ENCODE measurements at places on chromosomes 4 and X.
A peak's percentile ranks its signal among the peaks of the same experiment; 100 is the strongest.

- no peak for DNase-seq
Observed at GRCh38 chr4:55949482-55949802, 697 bp downstream of the CEP135 start.

- peak; percentile 45 for DNase-seq
Observed at GRCh38 chrX:103554687-103555424, 30.5 kb upstream of the TCEAL4 start.

- DNase-seq: no peak
Observed at GRCh38 chrX:38142610-38143009, 78.1 kb downstream of the SRPX start.

DNA sequence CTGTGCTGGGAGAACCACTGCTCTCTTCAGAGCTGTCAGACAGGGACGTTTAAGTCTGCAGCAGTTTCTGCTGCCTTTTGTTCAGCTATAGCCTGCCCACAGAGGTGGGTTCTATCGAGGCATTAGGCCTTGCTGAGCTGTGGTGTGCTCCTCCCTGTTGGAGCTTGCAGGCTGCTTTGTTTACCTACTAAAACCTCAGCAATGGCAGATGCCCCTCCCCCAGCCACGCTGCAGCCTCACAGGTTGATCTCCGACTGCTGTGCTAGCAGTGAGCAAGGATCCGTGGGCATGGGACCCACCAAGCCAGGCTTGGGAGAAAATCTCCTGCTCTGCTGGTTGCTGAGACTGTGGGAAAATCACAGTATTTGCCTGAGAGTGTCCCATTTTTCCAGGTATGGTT, 133.8 kb upstream of the UBQLN2 start:
- DNase-seq: no peak

DNA sequence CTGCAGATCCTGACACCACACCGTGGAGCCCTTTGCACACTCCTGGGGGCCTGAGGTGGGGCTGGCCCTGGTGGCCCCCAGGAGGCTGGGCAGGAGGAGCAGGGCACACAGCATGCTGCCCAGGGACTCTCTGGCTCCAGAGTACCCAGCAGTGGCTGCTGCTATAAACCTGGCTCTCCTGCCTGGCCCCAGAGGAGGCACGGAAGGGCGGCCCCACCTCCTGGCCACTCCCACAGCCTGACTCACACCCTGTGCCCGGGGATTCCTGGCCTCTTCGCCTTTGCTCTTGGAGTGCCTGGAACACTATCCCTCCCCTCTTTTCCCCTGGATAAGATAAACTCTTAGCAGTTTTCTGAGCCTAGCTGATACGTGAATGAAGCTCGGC, at the start of gene PSAPL1:
Gene PSAPL1 (minus strand): TSS at position 165 of the 385 bp plus-strand sequence. CDS start 51 bp downstream, at position 114.
- no peak for DNase-seq

DNA sequence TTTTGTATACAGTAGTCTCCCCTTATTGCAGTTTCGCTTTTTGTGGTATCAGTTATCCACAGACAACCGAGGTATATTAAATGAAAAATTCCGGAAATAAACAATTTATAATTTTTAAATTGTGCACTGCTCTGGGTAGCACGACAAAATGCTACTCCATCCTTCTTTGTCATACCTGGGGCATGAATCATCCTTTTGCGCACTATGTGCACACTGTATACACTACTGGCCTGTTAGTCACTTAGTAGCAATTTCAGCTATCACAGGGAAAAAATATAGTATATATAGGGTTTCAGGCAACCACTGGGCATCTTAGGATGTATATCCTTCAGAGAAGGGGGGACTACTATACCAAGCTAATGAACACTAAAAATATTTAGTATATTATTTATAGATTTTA, 198.8 kb upstream of the FAT4 start:
- no peak for DNase-seq

DNA sequence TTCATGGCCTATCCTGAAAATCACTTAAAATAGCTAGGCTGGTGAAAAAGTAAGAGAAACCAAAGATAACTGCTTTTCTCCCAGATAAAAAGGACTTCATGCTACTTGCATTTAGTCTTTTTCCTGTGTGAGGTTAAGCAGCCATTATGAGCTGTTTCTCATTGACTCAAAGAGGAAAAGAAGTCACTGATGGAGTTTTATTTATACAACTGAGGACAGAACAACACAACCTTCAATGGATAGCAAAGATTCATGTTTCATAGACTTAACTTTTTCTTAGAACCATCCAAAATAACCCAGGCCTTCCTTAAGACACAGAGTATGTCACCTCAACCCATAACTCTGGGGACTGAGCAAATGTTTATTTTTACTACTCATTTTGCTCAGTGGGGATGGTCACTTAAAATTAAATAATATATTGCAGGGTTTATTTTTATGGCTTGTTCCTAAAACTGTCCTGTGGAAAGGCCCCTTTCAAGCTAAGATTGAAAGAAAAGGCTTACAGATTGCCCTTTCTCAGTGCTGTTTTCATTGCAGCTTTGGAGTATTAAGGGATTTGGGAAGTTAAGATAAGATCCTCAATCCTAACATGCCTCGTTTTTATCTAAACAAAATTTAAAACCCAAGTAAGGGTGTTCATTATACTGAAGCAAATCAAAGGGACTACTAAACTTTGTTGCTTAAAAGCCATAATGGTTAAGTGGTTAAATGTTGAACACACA, 252.6 kb upstream of the MAD2L1 start:
- DNase-seq: no peak

GRCh38 chr4:3703677-3704521, 62.3 kb upstream of the ADRA2C start:
- no peak for DNase-seq
